ENCODE measurements at places on chromosomes 3 and 15. TPM values are rescaled to one million over a fixed set of nuclear protein-coding genes. Genes with fewer than 3 reads are reported as not detected.

Gene CHRFAM7A
- total RNA-seq, result 2.4 TPM

Gene C2CD4B
- not detected for total RNA-seq

Gene COPG1
- 203 TPM for total RNA-seq

Gene COL8A1
- 225 TPM for total RNA-seq

Gene FBXO40
- total RNA-seq, result not detected

DNA sequence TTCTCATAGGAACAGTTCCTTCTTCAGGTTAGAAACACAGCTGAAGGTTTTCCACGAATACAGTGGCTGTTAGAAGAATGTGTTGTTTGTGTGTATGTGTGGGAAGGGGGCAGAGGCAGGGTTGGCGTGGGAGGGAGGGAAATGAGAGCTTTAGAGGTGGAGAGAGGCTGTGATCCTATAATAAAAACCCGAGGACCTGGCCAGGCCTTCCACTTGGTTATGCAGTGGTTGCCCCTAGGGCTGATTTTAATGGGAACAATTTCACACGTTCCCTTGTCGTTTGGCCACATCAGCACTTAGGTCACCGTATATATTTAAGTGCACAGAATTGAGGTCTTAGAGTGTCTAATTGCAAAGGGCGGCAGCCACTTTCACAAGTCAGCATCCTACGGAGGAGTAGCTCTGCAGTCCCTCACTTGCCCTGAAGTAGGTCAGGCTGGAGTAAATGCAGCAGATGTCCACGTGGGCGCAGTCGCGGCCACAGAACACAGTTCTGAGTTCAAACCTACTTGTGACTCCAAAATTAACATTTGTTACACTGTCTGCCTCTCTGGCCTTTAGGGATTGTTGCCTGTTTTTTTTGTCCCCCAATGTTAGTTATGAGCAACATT is 85.6 kb downstream of the PDCD6IP start:
- peak; percentile 32 for DNase-seq

- DNase-seq, result peak; percentile 39
Observed at GRCh38 chr15:78415284-78415683, 22.7 kb upstream of the IREB2 start.

DNA sequence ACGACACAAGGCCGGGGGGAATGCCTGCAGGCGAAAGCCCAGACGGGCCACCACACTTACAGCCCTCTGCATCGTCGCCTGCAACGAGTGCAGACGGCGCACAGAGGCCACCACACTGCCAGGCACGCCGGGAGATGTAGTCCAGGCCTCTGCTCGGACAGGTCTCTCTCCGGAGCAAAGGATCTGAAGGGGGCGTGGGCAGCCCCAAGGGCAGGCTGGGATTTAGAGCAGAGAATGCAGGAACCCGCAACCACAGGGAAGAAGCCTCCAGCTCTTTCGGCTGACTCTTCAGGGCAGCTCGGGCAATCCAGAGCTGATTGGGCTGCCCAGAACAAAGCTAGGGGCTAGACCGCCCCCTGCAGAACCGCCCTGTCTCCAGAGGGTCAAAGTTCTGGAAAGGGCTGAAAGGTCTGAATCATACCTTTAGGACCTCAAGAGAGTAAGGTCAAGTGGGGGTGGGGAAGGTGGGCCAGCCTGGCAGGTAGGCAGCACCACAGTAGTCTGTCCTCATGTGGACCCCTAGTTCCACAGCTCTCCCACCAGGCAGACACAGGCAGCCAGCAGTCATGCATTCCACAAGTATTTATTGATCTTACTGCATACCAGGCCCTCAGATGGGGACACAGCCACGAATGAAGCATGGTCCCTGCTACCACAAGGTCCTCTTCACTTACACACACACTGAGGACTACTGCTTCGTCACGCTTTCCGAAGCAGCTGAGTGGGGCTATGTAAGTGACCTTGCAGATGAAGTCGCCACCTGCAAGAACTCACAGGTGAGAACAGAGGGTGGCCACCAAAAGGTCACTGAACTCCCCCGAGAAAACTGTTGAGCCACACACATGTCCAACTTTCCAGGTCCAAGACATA is at the start of gene AMT:
Gene AMT, minus strand, starts transcription at position 95 of the 870 bp plus-strand sequence. Its CDS starts 23 bp downstream, at position 72.
- no peak for DNase-seq

DNA sequence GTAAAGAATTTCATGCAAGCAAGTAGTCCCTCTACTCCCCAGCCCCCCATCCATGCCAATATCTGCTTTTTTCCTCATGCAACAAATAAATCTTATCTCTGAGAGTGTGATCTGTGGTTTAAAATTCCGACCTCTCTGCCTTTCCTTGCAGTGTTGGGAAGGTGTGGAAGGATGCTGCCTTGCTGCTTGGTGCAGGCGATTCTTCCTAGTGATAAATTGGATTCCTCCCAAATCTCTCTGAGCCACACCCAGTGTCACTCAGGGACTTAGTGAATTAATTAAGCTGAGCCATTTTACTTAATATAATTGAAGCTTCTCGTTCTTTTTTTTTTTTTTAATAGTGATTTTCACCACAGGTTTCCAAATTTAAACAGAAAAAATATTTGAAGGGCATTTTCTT is 3.4 kb downstream of the GAP43 start:
- DNase-seq, result no peak

- DNase-seq, result no peak
Observed at GRCh38 chr3:30084971-30085403, 521.4 kb upstream of the TGFBR2 start.

- DNase-seq, result peak; percentile 12
Observed at GRCh38 chr3:82100378-82100777, 338.9 kb upstream of the GBE1 start.

GRCh38 chr3:10074666-10075065 is 33.4 kb downstream of the FANCD2OS start:
- no peak for DNase-seq

DNA sequence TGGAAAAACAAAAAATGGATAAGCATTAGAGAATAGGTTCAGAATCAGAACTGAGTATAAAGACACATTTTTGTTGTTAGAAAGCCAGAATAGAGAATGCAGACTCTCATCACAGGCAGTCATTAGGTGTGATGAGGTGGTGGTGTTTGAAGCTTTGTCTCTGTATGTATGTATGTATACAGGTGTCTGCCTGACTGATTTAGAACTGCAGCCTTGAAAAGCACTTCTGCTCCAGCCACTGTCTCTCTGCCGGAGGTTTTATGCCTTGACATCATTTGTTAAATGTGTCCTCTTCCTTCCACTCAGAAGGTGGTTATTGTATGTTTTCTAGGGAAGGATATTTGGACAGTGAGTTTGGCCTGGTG is 80.7 kb upstream of the ZBED2 start:
- no peak for DNase-seq
